Esophagus squamous epithelium (tissue), 5 donors: ENCODE measurements at places on chromosomes 7 and 10.

GRCh38 chr10:78684947-78685346 lies 383.8 kb upstream of the ZMIZ1 start:
- DNase-seq = no peak

DNA sequence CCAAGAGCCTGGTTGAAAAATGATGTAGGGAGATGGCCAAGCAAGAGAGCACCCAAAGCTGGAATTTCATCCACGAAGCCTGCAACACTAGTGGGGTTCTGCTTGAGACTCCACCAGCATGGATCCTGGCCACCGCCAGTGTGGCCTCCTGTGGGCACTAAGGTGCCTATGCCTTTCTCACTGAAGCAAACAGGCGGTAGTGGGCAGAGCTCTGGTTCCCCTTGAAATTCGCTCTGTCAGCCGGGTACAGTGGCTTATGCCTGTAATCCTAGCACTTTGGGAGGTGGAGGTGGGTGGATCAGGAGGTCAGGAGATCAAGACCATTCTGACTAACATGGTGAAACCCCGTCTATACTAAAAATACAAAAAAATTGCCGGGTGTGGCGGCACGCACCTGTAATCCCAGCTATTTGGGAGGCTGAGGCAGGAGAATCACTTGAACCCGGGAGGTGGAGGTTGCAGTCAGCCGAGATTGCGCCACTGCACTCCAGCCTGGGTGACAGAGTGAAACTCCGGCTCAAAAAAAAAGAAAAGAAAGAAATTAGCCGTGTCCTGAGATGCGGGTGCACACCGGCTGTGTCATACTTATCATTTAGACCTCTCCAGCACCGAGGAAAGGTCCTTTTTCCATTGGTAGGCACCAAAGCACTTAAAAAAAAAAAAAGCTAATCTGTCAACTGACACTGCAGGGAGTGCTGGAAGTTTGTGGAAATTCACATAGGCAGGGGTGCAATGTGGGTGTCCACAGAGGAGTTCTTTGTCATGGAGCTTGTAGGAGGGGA lies 28.3 kb downstream of the CCM2 start:
- DNase-seq = no peak

DNA sequence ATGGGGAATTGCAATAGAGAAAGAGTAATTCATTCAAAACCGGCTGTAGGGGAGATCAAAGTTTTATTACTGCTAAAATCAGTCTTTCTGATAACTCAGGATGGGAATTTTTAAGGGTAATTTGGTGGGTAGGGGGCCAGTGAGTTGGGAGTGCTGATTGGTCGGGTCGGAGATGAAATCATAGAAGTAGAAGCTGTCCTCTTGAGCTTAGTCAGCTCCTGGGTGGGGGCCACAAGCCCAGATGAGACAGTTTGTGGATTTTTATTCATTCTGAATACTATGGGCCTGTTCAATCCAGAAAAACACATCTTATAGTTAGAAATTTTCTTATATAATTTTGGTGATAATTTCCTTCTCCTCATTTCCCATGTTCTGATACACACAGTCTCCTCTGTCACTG lies 25.4 kb downstream of the CALD1 start:
- DNase-seq = no peak

- no peak for DNase-seq
Observed at GRCh38 chr7:66930341-66930740, 9.3 kb downstream of the TMEM248 start.

DNA sequence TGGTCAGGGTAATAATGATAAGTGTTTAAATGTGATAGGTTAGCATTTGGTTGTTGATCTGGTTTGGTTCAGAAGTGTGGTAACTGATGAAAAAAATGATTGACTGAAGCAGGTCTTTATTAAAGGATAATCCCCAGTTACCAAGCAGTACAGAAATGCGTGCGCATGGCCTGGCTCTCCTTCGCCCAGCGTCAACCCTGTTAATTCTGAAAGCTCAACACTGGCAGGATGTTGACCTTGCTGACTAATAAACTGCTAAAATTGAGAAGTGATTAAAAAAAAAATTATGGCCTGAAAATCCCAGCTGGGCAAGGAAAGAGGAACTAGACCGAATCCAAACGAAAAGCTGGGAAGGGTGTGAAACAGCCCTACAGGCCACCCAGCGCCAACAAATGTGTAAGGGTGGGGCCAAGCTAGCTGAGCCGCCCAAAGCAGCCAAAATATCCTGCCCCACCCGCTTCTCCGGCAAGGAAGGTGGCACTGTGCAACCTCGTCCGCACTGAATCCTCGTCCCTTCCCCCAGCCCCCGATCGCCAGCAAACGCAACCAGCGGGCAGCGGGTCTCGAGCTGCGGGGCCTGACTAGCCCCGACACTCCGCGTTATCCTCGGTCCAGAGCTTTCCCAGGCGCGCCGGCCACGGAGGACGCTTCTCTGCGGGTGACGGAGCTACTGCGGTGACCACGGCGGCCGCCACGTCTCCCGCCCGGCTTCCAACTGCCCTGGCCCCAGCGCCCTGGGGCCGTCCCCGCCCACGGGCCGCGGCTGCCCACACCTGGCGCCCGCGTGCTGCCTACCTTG lies 561 bp downstream of the SHTN1 start:
- no peak for DNase-seq

DNA sequence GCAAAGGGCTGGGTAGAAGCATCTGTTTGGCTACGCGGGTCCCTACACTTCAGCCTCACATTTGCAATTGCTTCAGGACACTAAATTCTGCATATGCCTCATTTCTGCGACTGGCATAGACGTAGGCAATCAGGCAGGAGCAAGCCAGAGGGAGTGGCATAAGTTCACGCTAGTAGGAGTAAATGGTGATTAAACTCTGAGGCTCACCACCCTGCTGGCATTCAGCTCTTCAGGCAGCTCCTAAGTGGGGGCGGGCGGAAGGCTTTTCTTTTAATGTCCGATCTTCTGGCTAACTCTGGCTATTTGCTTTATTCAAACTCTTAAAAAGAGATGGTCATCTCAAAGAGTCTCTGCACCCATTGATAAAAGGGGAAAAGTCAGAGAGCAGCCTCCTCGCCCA lies 45.3 kb downstream of the RGS10 start:
- DNase-seq = no peak

GRCh38 chr7:134645935-134646334 lies 718 bp upstream of the BPGM start:
- DNase-seq = no peak

GRCh38 chr10:97171001-97171400 lies 14.8 kb downstream of the SLIT1 start:
- DNase-seq = no peak

DNA sequence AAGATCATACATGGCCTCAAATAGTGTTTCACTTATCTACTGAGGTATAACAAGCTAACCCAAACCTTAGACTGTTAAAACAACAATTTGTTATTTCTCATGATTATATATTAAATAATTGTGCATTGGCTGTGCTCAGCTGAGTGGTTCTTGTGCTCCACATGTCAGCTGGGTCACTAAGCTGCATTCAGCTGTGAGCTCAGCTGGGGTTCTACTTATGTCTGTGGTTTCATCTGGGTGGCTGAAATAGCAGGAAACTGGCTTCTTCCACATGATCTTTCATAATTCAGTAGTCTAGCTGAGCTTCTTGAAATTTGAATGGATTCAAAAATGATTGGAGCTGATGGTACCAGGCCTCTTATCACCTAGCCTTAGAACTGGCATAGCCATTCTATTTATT lies 181.8 kb upstream of the CSTF2T start:
- DNase-seq = no peak

DNA sequence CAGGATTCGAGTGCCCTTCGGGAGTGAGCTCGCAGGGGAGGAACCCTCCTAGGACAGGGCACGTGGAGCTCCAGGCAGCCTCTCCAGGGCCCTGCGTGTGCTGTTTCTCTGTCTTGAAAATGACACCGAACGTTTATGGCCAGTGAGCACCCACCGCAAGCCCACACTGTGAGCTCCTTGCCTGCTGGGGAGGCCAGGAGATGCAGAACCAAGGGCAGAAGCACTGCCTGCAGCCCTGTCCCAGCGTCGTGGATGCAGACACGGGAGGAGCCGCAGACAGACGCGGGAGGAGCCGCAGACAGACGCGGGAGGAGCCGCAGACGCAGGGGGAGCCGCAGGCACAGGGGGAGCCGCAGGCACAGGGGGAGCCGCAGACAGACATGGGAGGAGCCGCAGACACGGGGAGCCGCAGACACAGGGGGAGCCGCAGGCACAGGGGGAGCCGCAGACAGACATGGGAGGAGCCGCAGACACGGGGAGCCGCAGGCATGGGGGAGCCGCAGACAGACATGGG lies 314.4 kb downstream of the PTPRN2 start:
- no peak for DNase-seq

- DNase-seq = no peak
Observed at GRCh38 chr10:131726076-131726880, 174.5 kb upstream of the PPP2R2D start.

DNA sequence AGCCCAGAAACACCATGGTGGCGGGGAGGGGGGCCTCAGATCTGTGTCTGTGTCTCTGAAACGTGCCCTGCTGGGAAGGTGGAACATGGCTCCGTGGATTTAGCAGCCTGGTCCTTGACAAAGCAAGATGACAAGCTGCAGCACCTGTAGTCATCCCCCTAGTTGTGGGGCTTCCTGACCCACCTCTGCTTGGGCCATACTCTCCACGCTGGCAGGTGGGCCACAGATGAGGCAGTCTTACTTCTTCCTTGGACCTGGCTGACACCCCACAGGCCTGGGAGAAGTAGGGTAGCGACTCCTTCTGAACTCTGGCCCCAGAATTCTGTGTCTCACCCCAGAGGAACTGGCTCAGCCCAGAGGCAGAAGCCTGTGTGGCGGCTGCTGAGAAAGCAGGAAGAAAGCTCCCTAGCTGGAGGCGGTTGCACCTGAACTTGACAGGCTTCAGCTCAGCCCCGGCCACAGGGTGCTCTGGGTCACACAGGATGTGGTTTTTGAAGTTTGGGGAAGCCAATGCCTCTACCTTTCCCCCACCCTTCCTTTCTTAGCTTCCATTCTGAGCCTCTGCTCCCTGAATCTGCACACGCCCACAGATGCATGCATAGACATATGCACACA lies 113.9 kb downstream of the ABLIM1 start:
- DNase-seq = peak; percentile 30

GRCh38 chr7:43351683-43352082 lies 231.2 kb upstream of the STK17A start:
- DNase-seq = no peak

GRCh38 chr7:130386876-130387275 lies 6.6 kb downstream of the CPA1 start:
- DNase-seq = no peak

DNA sequence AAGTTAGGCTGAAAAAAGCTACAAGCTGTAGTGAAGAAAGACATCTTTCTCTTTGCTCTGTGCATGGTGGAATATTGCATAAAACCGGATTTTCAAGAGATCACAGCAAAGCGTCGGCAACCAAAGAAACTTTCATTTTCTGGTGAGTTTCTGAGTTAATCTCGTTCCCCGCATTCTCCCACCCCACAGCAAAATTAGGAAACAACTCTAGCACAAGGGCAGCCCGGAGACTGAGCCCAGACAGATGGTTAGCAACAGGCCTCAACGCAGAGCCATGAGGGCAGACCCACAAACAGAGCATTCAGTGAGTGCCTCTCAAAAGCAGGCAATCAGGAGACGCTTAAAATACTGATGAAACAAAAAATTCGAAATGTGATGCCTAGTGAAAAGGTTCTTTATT lies 396.1 kb upstream of the KLF6 start:
- no peak for DNase-seq

DNA sequence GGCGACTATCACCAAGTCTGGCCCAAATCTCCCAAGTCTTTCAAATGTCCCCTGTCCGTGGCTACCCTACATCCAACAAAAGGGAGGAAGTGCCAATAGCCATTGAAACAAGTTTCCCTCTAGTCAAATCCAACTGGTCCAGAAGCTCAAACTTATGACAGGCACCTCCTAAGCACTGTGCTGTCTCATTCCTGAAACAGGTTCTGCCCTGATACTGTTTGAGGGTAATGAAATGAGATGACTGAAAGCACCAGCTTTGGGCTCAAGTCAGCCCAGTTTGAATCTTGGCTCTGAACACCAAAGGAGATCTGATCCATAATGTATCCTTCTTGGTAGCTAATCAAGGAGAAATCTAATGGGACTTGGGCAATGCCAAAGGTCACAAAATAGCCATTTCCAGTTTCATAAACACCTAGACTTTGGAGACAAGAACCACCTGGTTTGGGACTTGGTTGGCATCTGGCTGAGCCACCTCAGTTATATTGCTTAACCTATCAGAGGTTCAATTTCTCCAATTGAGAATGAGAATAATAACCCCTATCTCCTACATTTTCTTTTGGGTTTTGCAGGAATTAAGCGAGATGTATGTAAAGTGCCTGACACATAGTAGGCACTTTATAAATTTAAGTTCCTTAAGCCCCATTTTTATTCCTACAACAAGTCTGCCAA lies 34.7 kb upstream of the ARID5B start:
- no peak for DNase-seq

- DNase-seq = no peak
Observed at GRCh38 chr10:7337431-7338171, 73.2 kb downstream of the SFMBT2 start.

GRCh38 chr10:68560186-68560942 lies at the start of gene TET1:
Gene TET1 (plus strand): TSS chr10:68560337. CDS start chr10:68572339, 12,002 bp downstream.
- DNase-seq = no peak
